ENCODE measurements at places on chromosomes 12 and 14. TPM values are rescaled to one million over a fixed set of nuclear protein-coding genes. Genes with fewer than 3 reads are reported as not detected.

LMNTD1 gene
- not detected for total RNA-seq

GRCh38 chr14:89771251-89771650 is 183.3 kb downstream of the EFCAB11 start:
- DNase-seq: no peak

BHLHE41 gene
- not detected for total RNA-seq

CAPZA3 gene
- total RNA-seq: not detected

DNA sequence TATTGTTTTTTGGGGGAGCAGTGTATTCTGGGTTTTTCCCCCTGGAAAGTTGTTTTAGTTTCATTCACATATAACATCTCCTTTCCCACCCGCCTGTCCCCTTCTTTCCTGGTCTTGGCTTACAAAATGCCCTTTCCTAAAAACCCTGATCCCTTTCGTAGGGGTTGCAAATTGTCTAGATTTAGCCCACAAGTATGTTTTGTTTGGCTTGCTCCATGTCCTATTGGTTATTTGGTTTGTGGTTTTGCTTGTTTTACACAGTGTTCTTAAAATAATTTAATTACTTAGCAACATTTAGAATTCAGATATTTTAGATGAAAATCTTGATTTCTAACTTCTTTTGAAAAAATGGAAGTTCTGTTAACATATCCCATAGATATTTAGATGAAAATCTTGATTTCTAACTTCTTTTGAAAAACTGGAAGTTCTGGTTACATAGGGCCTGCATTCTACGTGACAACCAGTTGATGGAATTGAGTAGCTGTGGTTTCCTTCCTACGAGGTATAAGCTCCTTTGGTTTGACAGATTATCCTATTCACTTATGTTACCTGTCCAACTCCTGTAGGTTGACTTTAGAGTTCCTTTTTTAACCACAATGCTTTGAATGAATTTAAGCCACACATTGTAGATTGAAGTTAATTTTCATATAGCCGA is 89.2 kb upstream of the TMEM263 start:
- no peak for DNase-seq

DNA sequence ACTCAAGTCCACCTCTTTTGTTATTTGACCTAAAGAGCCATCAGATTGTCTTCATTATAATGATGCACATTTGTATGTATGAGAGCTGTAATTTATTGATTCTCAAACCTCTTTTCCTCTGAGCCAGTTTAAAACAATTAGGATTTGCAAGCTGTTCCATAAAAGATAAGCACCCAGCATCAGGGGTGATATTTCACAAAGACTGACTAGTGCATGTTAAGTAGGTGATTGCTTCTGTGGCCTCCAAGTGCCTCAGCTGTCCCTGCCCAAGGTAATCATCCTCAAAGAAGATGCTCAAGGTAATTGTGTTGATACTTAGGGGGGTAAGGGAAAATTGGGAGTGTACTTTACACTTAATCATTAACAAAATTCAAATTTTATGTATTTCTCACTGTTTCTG is 18.2 kb downstream of the CEP128 start:
- no peak for DNase-seq

- no peak for DNase-seq
Observed at GRCh38 chr14:74425525-74426201, 347 bp downstream of the SYNDIG1L start.

Data from HepG2 (cell line).